Activated T-cell treated with anti-CD3 and anti-CD28 coated beads for 48 hours (primary cell): ENCODE measurements at places on chromosomes 5 and 9.

DNA sequence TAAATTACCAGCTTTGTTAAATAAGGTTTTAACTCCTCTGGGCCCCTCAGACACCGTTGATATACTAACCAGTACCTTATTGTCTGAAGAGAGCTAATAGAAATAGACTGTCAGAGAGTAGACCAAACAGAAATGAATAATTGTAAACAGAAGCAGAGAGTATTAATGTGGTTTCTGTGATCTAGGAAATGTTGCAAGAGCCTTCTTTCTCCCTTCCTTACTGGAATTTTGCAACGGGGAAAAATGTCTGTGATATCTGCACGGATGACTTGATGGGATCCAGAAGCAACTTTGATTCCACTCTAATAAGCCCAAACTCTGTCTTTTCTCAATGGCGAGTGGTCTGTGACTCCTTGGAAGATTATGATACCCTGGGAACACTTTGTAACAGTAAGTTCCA lies 5.1 kb downstream of the TYRP1 start:
- DNase-seq, result no peak

DNA sequence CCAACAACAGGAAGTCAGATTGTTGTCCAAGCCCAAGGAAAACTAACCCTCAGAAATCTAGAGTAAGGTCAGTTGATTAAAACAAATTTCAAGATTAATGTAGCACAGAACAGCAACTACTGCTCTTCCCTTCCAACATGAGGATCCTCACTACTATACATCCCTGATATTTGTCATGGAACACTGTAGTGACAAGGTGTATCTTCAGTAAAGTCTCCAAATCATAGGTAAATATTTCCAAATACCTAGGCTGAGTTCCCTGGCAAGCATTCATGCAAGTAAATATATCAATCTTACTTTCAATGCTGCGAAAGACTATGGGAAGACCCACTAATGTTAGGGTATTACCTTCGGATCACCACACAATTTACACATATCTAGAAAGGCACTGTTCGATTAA lies 986.9 kb upstream of the ARRDC3 start:
- DNase-seq, result no peak

GRCh38 chr5:119218830-119219782 lies 136.7 kb upstream of the TNFAIP8 start:
- DNase-seq, result no peak

DNA sequence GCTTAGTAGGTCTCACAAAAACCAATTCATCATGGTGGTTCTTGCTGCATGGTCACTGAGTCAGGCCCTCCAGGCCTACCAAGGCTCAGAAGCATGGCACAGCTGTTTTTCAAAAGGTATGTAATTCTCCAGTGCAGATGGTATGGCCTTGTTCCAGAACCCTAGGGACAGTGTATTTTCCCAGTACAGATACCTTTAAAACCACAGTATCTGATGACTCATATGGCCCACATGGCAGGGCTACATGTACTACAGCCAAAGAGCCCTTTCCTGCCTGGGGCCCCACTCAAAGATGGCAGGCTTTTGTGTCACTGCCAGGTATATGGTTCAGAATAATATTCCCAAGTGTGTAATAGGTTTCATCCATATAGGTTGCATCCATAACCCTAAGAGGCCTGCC lies 16.5 kb downstream of the CSF2 start:
- no peak for DNase-seq
